ENCODE measurements at places on chromosomes 13 and 19.

GRCh38 chr19:8475005-8475404 lies 27.4 kb downstream of the PRAM1 start:
- no peak for DNase-seq

DNA sequence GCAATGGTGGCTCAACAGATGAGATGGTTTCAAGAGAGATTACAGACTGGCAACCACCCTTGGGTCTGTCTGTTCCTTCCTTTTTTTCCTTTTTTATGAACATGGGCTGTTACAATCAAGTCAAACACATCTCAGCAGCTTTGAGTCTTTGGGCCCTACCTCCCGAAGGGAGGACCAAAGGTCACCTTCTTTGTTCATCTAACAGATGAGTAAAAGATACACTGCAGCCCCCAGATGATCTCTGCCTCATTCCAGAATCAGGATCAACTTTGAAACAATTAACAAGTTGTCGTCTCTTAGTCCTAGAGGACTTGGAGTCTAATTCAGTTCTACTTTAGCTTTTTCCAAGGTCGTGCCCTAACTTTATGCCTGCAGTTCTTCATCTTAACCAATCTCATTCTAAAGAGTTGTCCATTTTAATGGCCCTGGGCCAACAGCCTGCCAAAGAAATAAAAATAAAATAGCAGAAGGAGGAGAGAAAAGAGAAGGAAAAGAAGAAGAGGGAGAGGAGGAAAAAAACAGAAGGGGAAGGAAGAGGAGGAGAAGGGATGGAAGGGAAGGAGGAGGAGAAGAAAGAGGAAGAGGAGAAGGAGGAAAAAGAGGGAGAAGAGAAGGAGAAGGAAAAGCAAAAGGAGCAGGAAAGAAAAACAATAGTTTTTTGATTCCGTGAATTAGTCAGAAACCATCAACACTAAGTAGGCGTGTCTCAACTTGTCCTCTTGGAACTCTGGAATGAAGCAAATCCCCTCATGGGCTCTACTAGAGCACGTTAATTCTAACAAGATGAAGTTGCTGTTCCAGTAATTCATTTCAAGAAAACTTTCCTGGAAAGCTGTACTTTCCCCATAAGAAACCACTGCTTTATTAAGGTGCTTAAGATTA lies 281.2 kb downstream of the FOXO1 start:
- DNase-seq: no peak

GRCh38 chr13:48510698-48511097 lies 22.2 kb downstream of the RCBTB2 start:
- no peak for DNase-seq

DNA sequence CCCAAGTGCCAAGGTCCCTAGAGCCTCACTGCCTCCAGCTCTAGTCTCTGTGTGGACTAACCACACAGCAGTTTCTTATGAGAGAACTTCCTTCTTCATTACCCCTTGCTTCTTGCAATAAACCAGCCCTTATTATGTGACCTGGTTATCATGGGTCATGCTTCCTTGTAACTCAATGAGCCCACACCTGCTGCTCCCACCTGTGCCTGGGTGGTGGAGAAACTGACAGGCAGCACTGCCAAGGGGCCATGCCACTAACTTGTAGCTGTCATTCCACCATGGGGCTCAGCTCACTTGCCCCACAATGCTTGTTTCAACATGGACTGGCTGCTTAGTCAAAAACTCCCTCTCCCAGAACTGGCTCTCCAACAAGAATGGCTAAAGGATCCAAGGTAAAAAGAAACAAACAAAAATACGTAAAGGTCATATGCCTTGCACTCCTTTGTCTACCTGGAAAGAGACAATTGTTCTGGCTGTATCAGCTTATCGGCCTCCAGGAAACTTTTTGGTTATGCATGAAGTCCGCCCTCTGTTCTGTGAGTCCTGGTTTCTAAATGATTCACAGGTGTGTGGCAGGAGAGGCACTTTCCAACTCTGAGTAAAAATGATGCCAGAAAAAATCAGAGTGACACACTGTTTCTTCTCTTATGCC lies 446.4 kb downstream of the COG6 start:
- peak; percentile 74 for DNase-seq

DNA sequence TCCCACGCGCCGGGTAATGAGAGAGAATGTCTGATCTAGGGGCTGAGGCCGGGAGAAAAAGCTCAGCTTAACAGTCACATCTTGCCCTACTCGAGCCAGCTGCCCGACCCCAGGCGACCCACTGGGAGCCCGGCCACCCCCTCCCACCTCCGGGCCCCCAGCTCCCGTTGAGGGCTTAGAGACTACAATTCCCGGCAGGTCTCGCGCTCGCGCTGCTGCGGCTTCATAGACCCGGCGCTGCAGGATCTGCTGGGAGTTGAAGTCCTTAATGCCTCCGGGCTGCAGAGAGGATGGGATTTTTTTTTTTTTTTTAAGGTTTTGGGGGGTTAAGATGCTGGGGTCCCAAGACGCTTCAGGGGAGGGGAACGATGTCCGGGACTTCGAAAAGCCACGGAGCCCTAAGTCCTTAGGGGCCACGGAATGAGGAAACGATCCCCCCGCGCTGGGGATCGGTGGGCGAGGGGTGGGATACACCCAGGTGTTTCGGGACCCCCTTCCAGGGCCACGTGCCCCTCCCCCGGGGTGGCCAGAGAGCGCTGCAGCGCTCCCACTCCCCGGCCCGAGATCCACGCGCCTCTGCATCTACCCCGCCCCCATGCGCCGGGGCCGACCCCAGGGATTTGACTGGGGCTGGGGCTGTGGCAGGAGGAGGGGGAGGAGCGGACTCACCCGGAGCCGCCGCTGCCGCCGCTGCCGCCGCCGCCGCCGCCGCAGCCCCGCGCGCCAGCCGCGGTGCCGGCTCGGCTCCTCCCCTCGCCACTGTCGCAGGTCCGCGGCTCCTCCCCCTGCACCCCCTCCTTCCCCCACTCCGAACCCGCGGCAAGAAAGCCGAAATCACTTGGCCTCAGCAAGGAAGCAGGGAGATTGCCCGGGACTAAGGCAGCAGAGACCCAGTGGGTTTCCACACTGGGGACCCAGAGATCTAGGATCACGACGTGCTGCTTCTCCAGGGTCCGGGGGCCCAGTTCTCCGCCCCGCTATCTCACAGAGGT lies at the start of gene SYT3:
SYT3 (minus strand) TSS at position 761 of the 992 bp plus-strand sequence. CDS start 2,470 bp downstream, outside the sequence.
- no peak for DNase-seq

GRCh38 chr19:940591-941291 lies 14.9 kb downstream of the ARID3A start:
- DNase-seq: no peak

Data from OCI-LY7 (cell line).